ENCODE measurements at places on chromosomes 11 and 22. TPM values are rescaled to one million over a fixed set of nuclear protein-coding genes. Genes with fewer than 3 reads are reported as not detected.

MS4A7 gene
- total RNA-seq, result not detected

TRIM51 gene
- total RNA-seq, result not detected

VPS26B gene
- 11.5 TPM for total RNA-seq

MCAT gene
- total RNA-seq, result 41.8 TPM

IL17REL gene
- not detected for total RNA-seq

TMEM191B gene
- not detected for total RNA-seq

PHF21A gene
- 1.2 TPM for total RNA-seq

SCGB1D2 gene
- not detected for total RNA-seq

USP2 gene
- 3.7 TPM for total RNA-seq

KCNJ1 gene
- total RNA-seq, result 0.10 TPM

DNA sequence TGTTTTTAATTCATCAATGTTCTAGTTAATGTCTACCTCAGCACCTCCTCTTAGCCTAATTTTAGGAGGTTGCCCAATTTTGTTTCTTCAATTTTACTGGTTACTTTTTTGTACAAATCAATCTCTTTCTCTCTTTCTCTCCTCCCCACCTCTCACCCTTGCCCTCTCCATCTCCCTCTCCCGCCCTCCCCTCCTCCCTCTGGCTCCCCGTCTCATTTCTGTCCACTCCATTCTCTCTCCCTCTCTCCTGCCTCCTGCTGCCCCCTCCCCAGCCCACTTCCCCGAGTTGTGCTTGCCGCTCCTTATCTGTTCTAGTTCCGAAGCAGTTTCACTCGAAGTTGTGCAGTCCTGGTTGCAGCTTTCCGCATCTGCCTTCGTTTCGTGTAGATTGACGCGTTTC is 40.9 kb upstream of the NNMT start:
- DNase-seq, result no peak

GRCh38 chr11:134071766-134072402 is 3.0 kb downstream of the JAM3 start:
- no peak for DNase-seq

DNA sequence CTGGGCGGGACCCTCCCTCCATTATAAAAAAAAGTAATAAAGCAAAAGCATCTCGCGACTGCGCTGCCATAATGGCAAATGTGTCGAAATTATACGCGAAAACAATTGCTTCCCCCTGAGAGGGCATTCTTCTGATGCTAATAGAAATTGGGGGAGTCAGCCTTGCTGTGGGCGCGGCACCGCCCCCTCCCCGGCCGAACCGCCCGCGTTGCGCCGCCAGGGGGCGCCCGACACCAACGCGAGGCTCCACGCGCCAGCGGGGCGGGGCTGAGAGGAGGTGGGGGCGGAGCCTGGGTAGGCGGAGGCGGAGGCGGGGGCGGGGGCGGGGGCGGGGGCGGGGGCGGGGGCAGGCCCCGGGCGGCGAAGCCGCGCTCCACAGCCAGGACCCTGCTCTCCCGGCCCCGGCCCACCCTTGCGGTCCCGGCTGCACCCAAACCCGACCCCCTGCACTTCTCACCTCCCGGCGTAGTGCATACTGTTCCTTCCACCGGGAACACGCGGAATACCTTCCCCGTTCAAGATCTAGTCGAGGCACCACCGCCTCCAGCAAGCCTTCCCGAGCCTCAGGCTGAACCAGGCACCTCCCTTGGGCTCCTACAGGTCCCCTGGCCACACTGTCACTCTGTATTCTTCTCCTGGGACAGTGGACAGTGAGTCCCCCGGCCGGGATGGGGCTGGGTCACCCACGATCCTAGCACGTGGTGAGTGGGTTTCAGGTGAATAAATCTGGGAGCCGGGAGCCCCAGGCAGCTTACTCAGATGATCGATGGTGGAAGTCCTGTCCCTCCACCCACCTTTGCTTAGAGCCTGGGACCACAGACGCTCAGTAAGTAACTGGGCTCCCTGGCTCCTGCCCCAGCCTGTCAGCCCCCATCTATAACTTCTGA is 15.5 kb upstream of the UPK3A start:
- DNase-seq, result peak; percentile 70

- no peak for DNase-seq
These were observed 11.0 kb downstream of the SULT4A1 start for GRCh38 chr22:43851058-43851978.

DNA sequence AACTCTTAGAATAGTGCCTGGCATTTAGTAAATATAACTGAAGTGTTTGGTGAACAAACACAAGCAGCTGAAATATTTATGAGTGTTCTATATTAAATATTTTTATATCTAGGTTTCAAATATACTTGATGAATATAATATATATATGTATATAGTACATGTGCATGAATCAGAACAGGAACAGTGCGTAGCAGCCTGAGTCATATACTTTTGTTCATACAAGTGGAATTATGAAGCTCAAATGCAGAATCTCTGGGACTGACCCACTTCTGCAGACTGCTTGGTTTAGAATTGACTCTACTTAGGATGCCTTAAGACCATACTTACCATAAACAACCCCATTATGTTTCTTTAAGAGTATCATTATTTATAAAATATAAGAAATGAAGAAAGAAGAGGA is 997.8 kb upstream of the RAG2 start:
- DNase-seq, result no peak

- no peak for DNase-seq
These were observed 10.8 kb downstream of the RPS6KA4 start for GRCh38 chr11:64369440-64370421.

- DNase-seq, result peak; percentile 98
These were observed 13.0 kb upstream of the UBASH3B start for GRCh38 chr11:122642472-122642922.

GRCh38 chr11:118088531-118088930 is 1.8 kb upstream of the SMIM35 start:
- no peak for DNase-seq

DNA sequence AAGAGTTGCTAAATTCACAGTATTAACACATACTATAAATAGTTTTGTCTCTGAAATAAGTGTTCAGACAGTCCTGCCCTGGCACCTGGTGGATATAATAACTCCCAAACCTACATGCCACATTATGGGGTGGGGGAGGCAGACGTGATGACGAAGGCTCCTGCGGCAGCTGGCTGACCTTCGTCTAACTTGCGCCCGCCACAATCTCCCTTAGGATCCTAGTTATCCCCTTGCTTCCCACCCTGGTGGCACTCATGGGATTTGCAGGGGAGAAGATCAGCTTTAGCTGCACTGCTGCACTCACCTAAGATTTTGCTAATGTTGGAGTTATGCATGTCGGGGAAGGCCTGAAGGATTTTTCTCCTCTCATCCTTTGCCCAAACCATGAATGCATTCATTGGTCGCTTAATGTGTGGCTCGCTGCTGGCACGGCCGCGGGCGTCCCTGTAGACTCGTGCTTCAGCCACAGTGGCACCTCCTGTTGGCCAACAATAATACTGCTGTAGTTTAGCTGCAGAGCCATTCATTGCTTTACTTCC is 367.6 kb downstream of the SOX6 start:
- no peak for DNase-seq

DNA sequence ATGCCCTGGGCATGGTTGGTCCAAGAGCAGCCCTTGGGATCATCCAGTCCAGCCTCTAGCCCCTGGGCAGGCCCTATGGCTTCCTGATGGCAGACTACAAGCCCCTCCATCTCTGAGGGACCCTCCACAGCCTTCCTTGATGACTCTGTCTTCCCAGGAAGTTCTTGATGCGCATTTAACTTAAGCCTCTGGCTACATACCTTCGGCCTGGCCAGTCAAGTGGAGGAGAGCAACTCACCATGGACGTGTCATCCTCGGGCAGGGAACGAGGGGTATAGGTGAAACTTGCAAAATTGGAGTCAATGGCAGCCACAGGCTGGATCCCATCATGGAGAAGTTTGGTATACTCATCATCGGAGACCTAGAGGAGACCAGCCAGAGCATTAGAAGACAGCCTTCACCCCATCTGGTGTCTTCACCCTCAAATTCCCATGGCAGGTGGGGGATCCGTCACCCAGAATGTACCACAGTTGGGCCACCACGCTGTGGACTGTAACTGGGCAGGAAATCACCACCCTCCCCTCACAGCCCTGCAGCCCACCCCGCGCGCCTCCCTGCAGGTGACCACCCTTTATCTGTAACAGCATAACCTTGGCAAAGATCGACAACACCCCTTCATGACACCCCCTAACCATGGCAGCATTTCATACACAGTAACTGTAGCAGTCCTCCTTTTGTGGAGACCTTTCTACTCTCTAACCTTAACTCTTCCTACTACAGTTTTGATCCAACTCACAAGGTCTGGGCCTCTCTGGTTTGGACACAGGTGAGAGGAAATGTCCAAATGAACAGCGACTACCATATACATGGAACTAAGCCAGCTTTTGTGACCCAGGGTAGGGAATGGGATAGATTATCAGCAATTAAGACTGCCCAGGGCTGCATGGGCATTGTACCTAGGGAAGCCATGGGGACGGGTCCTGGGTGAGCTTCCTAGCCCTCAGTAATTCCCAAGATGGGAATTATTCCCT is 91.7 kb downstream of the PDE2A start:
- no peak for DNase-seq

DNA sequence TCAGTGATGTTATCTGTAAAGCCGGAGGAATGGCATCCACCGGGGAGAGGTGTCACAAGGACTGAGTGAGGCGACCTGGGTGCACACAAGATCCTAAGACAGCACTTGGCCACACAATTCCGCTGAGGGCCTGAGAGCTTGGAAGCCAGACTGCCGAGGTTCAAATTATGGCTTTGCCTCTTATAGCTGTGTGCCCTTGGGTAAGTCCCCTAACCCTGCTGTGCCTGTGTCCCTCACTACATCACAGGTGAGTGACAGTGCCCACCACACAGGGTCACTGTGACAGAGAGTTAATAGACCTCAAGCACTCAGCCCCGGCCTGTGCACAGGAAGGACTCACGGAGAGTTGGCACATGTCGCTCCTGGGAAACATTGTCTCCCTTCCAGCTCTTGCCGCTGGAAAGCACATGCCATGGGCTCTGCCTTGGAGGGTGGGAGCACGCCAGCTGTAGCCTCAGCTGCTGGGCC is 592 bp downstream of the RHOD start:
- DNase-seq, result no peak

GRCh38 chr22:32665676-32666075 is 135.8 kb upstream of the TIMP3 start:
- no peak for DNase-seq

GRCh38 chr11:73656985-73657384 is 10.6 kb downstream of the PLEKHB1 start:
- no peak for DNase-seq

- DNase-seq, result no peak
These were observed 585 bp downstream of the NF2 start for GRCh38 chr22:29604076-29604360.

DNA sequence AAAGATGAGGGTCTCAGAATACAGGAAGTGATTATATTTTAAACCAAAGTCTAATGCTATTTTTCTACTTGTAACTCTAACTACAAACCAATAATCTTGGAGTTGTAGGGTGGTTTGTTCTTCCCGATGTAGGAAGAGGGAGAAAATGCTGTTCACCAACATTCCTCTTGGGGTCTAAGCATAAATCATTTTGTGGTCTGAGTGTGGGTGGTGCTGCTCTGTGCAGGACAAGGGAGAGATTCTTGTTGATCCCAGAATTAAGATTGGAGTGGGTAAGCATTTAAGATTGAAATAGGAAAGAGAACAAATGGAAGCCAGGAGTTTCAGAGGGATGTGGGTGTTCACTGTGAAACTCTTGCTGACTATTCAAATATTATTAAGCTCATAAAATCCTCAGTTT is 38.6 kb upstream of the MMP13 start:
- no peak for DNase-seq

GRCh38 chr11:122337704-122338103 is 221.7 kb upstream of the BLID start:
- no peak for DNase-seq

- DNase-seq, result no peak
These were observed 73.0 kb upstream of the APOA1 start for GRCh38 chr11:116910378-116910777.

DNA sequence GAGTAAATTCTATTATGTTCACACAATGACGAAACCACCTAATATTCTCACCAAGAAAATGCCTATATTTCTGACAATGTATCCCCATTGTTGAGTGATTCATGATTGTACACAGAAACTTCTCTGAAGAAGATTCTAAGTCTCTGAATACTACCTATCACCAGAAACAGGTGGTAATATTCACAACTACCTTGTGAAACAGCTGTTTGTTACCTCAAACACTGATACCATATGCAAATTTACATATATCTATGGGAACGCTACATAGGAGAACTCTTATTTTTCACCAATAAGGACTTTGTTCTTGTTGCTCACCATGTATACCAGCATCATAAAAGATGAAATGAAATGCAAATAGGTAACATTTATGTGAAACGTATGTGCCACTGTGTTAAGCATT is 59.3 kb downstream of the PDGFD start:
- DNase-seq, result no peak

- DNase-seq, result no peak
These were observed 17.6 kb downstream of the GDPD5 start for GRCh38 chr11:75508051-75508561.

- no peak for DNase-seq
These were observed 849 bp upstream of the APOBEC3B start for GRCh38 chr22:38981005-38981991.

DNA sequence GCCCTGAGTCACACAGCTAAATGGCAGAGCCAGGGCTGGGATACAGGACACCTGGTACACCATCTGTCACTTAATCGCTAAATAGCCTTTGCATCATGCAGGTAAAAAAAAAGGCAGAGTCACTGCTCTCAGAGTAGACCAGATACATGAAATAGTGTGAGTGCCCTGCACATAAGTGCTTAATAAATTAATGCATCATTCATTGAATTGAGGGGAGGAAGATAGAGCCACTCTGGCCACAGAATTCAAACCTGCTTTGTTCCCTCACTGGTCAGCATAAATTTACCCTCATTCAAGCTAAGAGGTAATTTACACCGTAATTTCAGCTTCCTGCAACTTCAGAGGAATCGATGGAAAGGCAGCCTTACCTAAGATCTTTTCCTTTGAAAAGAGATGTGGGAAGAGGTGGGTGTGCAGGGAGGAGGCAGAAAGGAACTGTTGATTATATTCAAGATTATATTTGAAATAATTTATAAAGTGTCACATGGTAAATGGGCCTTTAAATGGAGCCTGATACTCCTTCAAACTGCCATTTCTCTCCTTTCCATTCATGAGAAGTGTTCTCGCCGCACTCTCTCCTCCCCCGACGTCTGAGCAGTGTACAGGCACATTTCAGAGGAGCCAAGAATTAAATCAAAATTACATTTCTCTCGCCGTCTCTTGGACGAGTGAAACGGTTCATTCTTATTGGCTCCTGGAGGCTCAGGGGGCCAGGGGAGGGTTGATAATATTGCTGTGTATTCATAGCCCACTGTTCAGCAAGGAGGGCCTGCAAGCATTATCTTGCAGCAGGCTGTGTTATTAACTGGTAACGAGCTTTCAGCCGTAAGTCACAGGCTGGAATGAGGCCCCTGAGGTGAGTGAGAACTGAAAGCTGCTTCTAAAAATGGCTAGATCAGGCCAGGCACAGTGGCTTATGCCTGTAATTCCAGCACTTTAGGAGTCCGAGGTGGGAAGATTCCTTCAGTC is 52.2 kb upstream of the HMGXB4 start:
- no peak for DNase-seq

DNA sequence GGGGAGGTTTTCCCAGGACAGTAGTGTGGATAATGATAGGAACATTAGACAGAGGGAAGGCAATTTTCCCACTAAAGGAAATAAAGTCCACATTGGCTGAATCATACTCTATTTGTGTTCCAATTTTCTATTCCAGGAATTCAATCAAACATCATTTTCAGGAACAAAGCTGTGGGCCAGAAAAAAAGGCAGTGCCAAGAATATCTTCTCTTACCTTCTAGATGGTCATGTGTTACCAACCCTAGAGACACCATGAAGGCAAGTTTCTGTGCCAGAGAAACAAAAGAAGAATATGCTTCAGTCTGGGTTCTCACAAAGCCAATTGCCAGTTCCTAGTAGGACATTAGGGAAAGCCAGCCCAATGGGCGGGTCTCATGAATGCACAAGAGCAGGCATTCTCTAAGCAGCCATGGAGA is 27.5 kb downstream of the LARGE2 start:
- no peak for DNase-seq

Data from Caki2 (cell line).